ENCODE measurements at places on chromosomes 4 and X.

- DNase-seq = no peak
Measured at GRCh38 chrX:23845351-23845817, 62.4 kb downstream of the APOO start.

- no peak for DNase-seq
Measured at GRCh38 chr4:135186002-135186401, 984.4 kb upstream of the PABPC4L start.

GRCh38 chrX:9420275-9421265 is 44.3 kb upstream of the TBL1X start:
- DNase-seq = no peak

DNA sequence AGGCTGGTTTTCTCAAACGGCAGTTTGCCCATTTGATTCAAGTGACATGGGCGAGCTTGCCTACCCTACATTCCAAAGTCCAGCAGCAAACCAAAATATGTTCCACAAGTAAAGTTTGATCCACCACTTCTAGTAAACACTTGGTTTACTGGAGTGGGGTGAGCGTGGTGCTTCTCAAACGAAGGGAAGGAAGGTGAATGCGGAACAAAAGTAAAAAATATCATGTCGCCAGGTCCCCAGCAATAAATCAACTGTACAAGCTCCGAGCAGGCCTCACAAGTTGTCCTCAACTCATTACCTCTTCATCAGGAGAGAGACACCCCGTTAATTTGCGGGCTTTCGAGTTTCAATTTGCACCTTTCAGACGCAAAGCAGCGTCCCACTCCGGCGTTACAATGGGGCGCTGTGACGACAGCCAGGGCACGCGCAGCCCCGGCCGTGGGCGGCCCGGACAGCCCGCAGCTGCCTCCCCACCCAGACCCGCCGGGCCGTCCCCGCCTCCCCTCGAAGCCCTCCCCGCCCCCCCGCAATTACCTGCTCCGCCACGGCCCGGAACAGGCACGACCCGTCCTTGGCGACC is 1.0 kb downstream of the OTUD4 start:
- peak; percentile 58 for DNase-seq

- no peak for DNase-seq
Measured at GRCh38 chr4:91837608-91838029, 466.1 kb upstream of the GRID2 start.

DNA sequence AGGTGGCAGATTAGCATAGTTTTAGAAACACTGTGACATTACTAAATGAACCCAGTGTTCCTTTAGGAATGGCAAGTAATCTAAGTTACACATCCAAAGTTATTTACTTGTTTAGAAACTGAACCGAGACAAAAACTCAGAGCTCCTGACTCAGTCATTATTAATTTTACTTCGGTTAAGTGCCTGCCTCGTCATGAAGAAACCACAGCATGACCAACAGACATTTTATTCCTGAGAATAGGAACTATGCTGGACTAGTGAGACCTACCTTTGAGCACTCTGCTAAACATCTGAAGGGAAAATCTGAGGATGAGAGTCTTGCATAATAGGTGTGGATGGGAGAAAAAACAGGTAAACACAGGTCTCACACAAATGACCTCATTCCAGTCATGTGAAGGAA is 2.5 kb downstream of the BEX1 start:
- DNase-seq = no peak

DNA sequence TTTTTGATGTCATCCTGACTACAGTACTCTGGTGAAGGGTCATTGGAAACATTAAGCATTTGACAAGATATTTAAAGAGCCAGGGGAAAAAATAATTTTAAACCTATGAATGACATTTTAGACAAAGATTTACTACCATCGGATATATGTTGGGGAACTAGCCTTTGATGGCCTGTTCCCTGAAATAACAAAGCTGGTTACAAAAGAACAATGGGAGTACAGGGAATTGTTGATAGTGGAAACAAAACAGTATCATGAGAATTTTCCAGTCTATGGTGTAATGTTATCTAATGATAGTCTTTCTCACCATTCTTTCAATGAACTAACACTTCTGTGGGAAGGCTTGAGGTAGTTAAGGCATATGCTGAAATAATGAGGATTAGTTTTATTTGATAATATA is 125.9 kb upstream of the KLHL4 start:
- DNase-seq = no peak

GRCh38 chrX:119757646-119757978 is 776 bp upstream of the SOWAHD start:
- no peak for DNase-seq

DNA sequence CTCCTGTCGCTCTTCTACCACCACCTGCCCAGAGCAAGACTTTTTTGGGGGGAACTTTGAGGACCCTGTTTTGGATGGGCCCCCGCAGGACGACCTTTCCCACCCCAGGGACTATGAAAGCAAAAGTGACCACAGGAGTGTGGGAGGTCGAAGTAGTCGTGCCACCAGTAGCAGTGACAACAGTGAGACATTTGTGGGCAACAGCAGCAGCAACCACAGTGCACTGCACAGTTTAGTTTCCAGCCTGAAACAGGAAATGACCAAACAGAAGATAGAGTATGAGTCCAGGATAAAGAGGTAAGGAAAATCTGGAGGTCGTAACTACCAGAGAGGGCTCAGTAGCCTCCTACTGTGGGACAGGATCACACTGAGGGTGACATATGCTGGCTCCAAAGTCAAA is 364.5 kb downstream of the MAPK10 start:
- DNase-seq = no peak

- no peak for DNase-seq
Measured at GRCh38 chrX:43540318-43540717, 115.8 kb upstream of the MAOA start.

GRCh38 chrX:13764281-13764680 is 29.7 kb downstream of the OFD1 start:
- DNase-seq = no peak

DNA sequence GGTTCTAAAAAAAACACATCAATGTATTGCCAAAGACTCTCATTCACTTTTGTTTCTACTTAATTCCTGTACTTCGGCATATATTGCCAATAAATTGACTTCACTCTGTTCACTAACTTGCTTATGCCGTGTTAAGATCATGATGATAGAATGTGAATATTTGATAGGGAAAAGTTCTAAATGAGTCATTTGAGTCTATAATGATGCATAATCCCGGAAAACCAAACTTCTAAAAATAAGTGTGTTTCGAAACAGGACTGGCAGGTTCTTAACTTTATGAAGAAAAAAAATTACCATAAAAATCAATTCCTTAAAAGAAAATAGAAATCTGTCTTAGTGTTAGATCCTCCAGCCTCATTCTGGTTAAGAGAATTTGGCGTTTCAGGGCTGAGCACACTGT is 387.5 kb upstream of the FTHL17 start:
- DNase-seq = no peak

GRCh38 chrX:133083899-133084298 is 13.0 kb downstream of the USP26 start:
- no peak for DNase-seq

- no peak for DNase-seq
Measured at GRCh38 chr4:3338321-3338838, 45.6 kb downstream of the RGS12 start.

DNA sequence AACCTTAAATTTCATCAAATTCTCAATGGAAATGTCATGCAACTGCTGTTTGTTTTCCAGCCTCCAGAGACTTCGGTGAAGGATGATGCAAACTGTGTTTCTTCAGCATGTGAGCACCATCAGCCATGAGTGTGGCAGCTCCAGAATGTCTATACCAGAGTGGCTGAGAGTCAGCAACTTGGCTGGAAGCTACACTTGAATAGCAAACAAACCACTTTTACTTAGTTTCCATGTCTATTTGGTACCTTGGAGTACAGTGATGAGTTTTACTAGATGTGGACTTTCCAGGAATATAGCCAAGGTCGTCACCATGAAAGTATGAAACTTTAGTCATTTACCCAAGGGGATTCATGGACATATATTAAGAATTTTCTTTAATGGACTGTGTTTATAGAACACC is 4.3 kb upstream of the IL21 start:
- DNase-seq = no peak

- DNase-seq = no peak
Measured at GRCh38 chr4:80263541-80264351, 2.7 kb upstream of the FGF5 start.

DNA sequence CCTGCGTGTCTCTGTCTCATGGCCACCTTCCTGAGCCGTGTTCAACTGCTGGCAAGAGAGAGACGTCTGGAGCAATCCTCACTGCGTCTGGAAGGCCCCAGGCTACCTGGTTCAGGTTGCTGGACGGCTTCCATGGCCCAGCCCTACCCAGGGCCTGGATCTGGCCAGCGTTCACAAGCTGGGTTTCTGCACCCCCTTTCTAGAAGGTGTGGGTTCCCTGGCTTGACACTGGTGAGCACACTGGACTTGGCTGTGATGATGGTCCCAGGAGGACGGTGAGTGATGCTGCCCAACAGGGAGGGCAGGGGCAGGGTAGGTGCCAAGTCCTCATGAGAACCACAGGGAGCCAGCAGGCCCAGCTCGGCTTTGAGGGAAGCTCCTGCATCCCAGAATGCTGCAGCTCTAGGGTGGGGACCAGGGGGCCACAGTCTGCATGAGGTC is 63.4 kb downstream of the HTRA3 start:
- no peak for DNase-seq

Data from activated naive CD8-positive, alpha-beta T cell treated with anti-CD3 and anti-CD28 coated beads, Interleukin-2, amount 50 U/mL, for 16 hours (primary cell).